ENCODE measurements at places on chromosomes 11 and 22. TPM values are rescaled to one million over a fixed set of nuclear protein-coding genes. Genes with fewer than 3 reads are reported as not detected.

The OR8G5 gene
- total RNA-seq, result not detected

DNA sequence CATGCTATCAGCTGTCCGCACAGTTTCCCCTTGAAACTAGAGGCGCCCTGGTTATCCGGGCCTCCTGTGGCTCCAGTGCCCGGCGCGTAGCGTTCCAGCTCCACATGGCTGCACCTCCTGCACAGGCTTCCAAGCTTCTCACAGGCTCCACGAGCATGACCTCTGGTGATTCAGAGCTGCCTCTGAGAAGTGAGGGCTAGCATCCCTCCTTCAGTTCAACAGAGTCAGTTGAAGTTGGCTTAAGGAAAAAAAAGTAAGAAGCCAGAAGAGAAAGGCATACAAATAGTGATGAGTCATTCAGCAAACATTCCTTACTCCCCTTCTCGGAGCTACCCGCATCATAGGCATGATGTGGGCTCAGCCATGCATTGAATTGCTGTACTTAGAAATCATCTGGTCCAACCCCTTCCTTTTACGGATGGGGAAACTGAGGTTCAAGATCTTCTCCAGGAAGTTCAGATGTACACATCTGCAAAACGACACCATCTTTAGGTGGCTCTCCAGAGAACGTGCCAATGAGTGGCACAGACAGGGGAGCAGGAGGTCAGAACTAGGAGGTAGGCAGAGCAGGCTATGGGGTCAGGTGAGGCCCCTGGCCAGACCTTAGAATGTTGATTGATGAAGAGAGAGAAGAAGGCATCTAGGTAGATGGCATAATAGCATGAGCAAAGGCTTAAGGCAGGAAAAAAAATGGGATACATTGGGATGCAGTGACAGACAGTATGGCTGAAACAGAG, 216.3 kb upstream of the TBCEL start:
- DNase-seq, result peak; percentile 26

DNA sequence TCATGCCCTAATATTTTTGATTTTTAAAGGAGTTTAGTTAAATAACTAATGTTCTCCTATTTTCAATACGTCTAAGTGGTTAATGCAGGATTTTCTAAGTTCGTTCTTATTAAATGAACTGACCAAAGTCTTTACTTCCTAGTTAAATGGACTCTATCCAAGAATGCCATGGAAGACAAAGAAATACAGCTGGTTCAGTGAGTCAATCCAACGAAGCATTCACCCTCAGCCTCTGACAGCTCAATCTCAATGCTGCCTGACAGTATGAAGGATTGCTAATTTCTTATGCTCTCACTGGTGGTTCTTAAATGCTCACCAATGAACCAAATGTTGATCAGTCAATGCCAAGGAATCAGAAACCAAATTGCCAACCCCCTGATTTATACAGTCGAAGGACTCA, 219.4 kb downstream of the CADM1 start:
- no peak for DNase-seq

The OR4A16 gene
- not detected for total RNA-seq

GRCh38 chr11:121587182-121587581, 134.4 kb upstream of the SORL1-AS1 start:
- no peak for DNase-seq

GRCh38 chr22:43439368-43440103, 27.7 kb downstream of the MPPED1 start:
- no peak for DNase-seq

The TMPRSS5 gene
- 0.68 TPM for total RNA-seq

DNA sequence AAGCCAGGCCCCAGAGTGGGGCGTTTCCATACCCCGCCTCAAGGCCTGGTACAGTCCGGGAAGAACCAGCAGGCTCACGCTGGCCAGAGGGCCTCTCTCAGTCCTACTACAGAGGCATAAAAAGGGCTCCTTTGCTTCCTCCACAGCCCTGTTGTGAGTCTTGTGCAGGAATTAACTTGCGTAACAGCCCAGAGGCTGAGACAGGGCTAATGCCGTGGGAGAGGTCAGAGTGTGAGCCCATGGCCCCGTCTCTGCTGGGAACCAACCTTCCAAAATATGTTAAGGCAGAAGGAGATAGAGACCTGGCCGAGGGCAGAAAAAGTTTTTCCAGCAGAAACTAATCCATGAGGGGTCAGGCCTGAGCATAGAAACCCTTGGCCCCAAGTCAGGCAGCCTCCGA, 19.9 kb upstream of the TMEM184B start:
- no peak for DNase-seq

GRCh38 chr22:27472975-27473374, 328.6 kb downstream of the MN1 start:
- no peak for DNase-seq

GRCh38 chr11:124674571-124674970, 867 bp downstream of the SPA17 start:
- no peak for DNase-seq

The NPAS4 gene
- not detected for total RNA-seq

GRCh38 chr22:27108425-27109114, 451.2 kb downstream of the MIAT start:
- DNase-seq, result no peak

The CBX7 gene
- 4.3 TPM for total RNA-seq

DNA sequence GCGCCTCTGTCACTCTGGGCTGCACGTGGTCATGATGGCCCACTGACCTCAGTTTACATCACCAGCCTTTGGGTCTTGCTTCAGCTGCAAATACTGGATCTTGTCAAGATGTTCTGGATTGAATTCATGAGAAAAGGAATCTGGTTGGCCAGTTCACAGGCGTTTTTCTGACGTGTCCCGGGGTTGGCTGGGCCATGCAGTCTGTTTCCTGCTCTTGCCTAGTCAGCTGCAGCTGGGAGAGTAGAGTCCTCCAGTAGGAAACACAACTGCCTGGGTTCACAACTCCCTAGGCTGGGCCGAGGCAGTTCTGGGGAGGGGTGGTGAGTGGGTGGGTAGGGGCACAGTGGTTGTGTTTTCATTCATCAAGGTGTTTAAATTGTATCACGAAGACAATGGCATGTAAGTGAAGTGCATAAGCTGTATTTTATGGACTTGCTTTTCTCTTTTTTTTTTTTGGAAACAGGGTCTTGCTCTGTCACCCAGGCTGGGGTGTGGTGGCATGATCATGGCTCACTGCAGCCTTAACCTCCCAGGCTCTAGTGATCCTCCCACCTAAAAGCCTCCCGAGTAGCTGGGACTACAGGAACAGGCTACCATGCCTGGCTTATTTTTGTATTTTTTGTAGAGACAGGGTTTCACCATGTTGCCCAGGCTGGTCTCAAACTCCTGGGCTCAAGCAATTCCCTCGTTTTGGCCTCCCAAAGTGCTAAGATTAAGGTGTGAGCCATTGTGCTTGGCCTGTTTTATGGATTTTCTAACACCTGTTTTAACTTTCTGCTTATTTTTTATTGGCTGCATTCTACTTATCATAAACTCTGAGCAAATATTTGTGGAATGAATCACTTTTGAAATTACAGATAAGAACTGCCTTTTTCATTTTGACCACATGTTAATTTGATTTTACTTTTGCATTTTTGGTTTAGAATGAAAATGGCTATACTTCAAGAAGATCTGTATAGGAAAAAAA, 54.0 kb upstream of the PITPNB start:
- no peak for DNase-seq

The TRIM51 gene
- not detected for total RNA-seq

The CALCA gene
- total RNA-seq, result not detected

DNA sequence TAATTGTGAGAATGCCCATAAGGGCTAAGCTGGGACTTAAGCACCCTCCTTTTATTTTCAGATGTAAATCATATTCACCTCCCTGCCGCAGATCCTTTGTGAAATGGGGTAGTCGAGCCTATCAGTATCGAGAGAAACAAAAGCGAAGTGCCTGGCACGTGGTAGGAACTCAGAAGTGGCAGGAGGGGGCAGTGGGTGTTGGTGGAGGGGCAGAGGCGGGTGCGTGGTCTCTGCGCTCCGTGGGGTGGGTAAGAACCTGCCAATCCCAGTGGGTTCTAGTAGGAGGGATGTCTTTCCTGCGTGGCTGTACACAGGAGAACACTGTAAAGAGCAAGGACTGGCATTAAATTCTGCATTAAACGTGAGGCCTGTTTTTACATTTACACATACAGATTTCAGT, 21.8 kb upstream of the PARVB start:
- no peak for DNase-seq

DNA sequence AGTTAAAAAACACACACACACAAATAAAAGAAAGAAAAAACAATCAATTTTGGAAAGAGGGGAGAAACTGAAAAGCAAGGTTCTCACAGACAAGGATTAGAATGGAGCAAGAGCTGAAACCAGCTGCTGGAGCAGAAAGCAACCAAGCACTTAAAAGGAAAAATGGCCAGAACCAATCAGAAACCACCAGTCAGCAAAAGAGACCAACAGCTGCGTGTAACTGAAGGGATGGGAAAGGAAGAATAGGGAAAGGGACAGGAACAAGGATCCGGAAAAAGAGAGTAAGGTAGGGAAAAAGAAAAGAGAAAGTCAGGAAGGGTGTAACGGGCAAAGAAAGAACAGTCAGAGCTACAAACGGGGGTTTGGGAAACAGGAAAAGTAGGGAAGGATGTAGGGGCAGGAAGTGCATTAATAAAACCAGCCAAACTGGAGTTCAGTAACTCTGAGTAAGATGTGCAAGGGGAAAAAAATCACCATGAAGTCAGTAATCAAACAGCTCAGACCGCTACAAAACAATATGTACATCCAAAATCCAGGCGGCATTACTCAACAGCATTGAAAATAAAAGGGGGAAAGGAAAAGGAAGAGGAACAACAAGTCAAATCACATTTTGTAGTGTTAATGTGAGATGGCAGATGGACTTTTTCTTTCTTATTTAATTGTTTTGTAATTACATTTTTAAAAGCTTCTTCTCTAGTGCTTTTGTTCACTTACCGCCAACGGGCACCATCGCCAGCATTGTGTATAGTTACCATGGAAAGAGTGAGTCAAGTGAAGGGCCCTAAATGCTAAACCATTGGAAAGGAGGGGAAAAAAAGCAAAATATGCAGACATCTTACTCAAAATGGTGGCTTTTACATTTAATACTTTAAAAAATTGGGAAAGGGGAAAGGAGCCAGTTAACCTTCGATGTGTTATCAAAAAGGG, 49.2 kb downstream of the APOL5 start:
- DNase-seq, result no peak

GRCh38 chr11:9269492-9270013, 4.4 kb upstream of the DENND5A start:
- no peak for DNase-seq

- peak; percentile 13 for DNase-seq
These were observed 25.2 kb downstream of the CWC15 start for GRCh38 chr11:94948070-94948617.

The TNNI2 gene
- 8.8 TPM for total RNA-seq

GRCh38 chr22:32619614-32620426, 145.2 kb downstream of the FBXO7 start:
- DNase-seq, result peak; percentile 69

- DNase-seq, result peak; percentile 96
These were observed at the start of gene DGCR8 for GRCh38 chr22:20079745-20080444. Gene DGCR8, plus strand, starts transcription at chr22:20080241. Its CDS starts 5,723 bp downstream, at chr22:20085964.
